ENCODE measurements at places on chromosomes 2 and 18. TPM values are rescaled to one million over a fixed set of nuclear protein-coding genes. Genes with fewer than 3 reads are reported as not detected.
A peak's percentile ranks its signal among the peaks of the same experiment; 100 is the strongest.

GRCh38 chr2:33272001-33272400 lies 204.4 kb upstream of the RASGRP3 start:
- no peak overlapping the region for H3K4me3 ChIP-seq
- no peak for DNase-seq
- H3K4me1 ChIP-seq: no peaks in the 10 kb centered on the region
- no peaks in the 10 kb centered on the region for H3K36me3 ChIP-seq

GRCh38 chr2:145617906-145618305 lies 1098.0 kb upstream of the ZEB2 start:
- H3K27me3 ChIP-seq: no peaks in the 10 kb centered on the region
- H3K36me3 ChIP-seq: no peaks in the 10 kb centered on the region
- no peak overlapping the region for H3K27ac ChIP-seq
- H3K4me1 ChIP-seq: no peaks in the 10 kb centered on the region
- no peak overlapping the region for H3K4me3 ChIP-seq

CXCR1 gene
- polyA plus RNA-seq: 0.08 TPM

GRCh38 chr2:139259422-139260051 lies 479.3 kb upstream of the NXPH2 start:
- H3K36me3 ChIP-seq: no peaks in the 10 kb centered on the region
- no peak for DNase-seq
- H3K4me1 ChIP-seq: no peaks in the 10 kb centered on the region
- no peak overlapping the region for H3K4me3 ChIP-seq
- no peaks in the 10 kb centered on the region for H3K27me3 ChIP-seq

DNA sequence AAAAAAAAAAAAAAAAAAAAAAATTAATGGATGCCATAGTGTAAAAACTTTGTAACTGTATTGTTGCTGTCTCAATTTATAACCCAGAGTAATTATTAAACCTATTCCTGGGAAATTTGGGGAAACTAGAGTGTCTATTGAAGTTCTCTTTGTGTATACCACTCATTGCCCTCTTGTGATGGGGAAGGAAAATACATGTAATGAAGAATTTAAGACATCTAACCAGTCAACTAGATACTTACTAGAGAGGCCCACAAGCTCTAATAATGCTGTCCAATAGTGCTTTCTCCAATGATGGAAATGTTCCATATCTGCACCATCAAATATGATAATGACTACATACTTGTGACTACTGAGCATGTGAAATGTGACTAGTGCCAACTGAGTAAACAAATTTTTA lies 168.5 kb upstream of the SLC39A10 start:
- no peak overlapping the region for H3K27ac ChIP-seq
- no peaks in the 10 kb centered on the region for H3K4me1 ChIP-seq
- no peaks in the 10 kb centered on the region for H3K27me3 ChIP-seq
- no peak for DNase-seq

- H3K36me3 ChIP-seq: no peaks in the 10 kb centered on the region
- H3K4me3 ChIP-seq: no peak overlapping the region
- no peak for DNase-seq
- no peak overlapping the region for H3K27ac ChIP-seq
- no peaks in the 10 kb centered on the region for H3K4me1 ChIP-seq
Observed at GRCh38 chr18:49886891-49887764, 73.8 kb upstream of the ACAA2 start.

MYOM1 gene
- polyA plus RNA-seq: 112 TPM

DNA sequence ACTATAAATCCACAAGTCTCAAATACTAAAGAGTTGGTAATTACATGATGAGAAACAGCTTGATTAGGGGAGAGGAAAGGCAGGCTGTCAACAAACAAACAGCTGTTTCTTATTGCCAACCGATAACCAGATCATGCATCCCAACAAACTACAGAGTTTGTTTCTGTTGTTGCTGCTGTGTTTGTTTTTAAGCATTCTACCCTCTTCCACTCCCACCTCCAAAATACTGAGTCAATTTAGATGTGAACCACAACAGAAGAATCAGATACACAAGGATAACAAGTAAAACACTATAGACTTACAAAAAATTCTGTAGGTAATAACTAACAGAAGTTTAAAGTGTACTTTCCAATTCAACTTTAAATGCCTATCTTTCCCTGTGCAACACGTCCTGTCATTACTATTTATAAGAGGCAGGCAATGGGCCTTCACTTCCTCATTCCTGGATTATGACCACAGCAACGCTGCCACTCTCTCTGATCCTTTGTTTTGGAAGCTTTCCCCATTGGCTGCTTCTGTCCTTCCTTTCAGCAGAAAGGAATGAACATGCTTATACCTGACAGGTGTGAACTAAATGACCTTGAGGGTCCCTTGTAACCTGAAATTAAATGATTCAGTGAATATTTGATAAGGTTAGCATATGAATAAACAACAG lies 152.0 kb downstream of the SRBD1 start:
- DNase-seq: peak; percentile 20
- peak overlapping the region; percentile 9 for H3K27ac ChIP-seq
- H3K27me3 ChIP-seq: no peaks in the 10 kb centered on the region
- H3K36me3 ChIP-seq: no peaks in the 10 kb centered on the region

CYP20A1 gene
- polyA plus RNA-seq: 7.3 TPM

GRCh38 chr2:5569256-5569655 lies 122.9 kb upstream of the SOX11 start:
- DNase-seq: no peak
- H3K36me3 ChIP-seq: no peaks in the 10 kb centered on the region
- no peaks in the 10 kb centered on the region for H3K27me3 ChIP-seq
- H3K4me3 ChIP-seq: no peak overlapping the region

DNA sequence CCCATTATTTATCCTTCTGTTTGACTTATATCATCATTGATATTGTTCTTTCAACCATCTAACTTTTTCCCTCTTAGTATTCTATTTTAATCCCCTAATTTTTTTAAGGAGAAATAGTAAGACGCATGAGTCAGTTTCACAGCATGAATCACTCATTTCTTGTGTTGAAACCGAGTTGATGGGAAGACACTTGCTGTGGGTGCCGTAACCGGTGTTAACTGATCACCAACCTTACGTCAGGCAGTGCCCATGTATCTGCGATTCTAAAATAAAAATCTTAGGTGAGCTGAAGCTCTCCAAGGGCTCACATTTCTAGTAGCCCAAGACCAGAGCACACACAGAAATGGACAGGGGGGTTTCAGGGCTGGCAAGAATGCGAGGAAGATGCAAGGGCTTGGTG lies 348.1 kb downstream of the GALR1 start:
- no peak for DNase-seq
- no peak overlapping the region for H3K27ac ChIP-seq

- no peaks in the 10 kb centered on the region for H3K27me3 ChIP-seq
- peaks cover 4% of the 10 kb centered on the region for H3K4me1 ChIP-seq
- no peaks in the 10 kb centered on the region for H3K36me3 ChIP-seq
- no peak for DNase-seq
- no peak overlapping the region for H3K4me3 ChIP-seq
Observed at GRCh38 chr2:111535404-111535803, 348.6 kb downstream of the ANAPC1 start.

DNA sequence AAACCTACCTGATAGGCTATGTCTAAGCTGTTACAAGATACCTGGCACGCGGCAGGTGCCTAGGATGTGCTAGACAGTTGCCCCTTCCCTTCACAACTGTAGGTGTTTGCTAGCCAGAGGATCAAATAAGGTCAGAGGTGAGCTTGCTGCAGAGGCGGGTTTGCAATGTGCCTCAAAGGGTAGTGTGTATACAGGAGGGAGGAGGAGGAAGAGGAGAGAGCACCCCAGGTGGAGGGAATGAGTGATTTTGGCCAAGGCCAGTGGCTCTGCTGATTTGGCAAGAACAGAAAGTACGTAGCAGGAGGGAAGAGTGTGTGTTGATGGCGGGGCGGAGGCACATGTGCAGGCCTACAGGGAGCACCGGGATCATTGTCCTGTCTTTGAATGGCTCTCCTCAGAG lies 236.5 kb downstream of the HAUS1 start:
- no peaks in the 10 kb centered on the region for H3K36me3 ChIP-seq
- H3K4me1 ChIP-seq: peaks cover 40% of the 10 kb centered on the region
- DNase-seq: no peak

- H3K27me3 ChIP-seq: no peaks in the 10 kb centered on the region
- DNase-seq: no peak
- H3K36me3 ChIP-seq: peaks cover 31% of the 10 kb centered on the region
- peaks cover 11% of the 10 kb centered on the region for H3K4me1 ChIP-seq
- no peak overlapping the region for H3K27ac ChIP-seq
Observed at GRCh38 chr2:102155703-102156515, 13.4 kb downstream of the IL1R1 start.

- no peak for DNase-seq
- no peak overlapping the region for H3K27ac ChIP-seq
- H3K27me3 ChIP-seq: no peaks in the 10 kb centered on the region
- H3K4me1 ChIP-seq: no peaks in the 10 kb centered on the region
- H3K36me3 ChIP-seq: no peaks in the 10 kb centered on the region
- no peak overlapping the region for H3K4me3 ChIP-seq
Observed at GRCh38 chr18:66874375-66874774, 270.5 kb upstream of the CDH19 start.

GRCh38 chr18:76988031-76988826 lies 144.4 kb downstream of the MBP start:
- no peaks in the 10 kb centered on the region for H3K36me3 ChIP-seq
- no peaks in the 10 kb centered on the region for H3K4me1 ChIP-seq
- peak overlapping the region; percentile 3 for H3K27ac ChIP-seq

IL18R1 gene
- 3.4 TPM for polyA plus RNA-seq

GCG gene
- not detected for polyA plus RNA-seq

DNA sequence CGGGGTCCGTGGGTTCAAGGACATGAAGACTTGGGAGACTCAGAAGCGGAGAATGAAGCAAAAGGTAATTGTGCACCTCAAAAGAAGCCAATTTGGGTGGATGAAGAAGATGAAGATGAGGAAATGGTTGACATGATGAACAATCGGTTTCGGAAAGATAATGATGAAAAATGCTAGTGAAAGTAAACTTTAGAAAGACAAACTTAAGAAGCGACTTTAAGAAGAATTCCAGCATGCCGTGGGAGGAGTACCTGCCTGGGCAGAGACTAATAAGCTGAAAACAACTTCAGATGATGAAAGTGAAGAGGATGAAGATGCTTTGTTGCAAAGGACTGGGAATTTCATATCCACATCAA lies 43.5 kb downstream of the PSTPIP2 start:
- H3K36me3 ChIP-seq: no peaks in the 10 kb centered on the region
- H3K27ac ChIP-seq: no peak overlapping the region
- peak overlapping the region; percentile 74 for H3K4me3 ChIP-seq
- no peak for DNase-seq
- peaks cover 8% of the 10 kb centered on the region for H3K4me1 ChIP-seq

DNA sequence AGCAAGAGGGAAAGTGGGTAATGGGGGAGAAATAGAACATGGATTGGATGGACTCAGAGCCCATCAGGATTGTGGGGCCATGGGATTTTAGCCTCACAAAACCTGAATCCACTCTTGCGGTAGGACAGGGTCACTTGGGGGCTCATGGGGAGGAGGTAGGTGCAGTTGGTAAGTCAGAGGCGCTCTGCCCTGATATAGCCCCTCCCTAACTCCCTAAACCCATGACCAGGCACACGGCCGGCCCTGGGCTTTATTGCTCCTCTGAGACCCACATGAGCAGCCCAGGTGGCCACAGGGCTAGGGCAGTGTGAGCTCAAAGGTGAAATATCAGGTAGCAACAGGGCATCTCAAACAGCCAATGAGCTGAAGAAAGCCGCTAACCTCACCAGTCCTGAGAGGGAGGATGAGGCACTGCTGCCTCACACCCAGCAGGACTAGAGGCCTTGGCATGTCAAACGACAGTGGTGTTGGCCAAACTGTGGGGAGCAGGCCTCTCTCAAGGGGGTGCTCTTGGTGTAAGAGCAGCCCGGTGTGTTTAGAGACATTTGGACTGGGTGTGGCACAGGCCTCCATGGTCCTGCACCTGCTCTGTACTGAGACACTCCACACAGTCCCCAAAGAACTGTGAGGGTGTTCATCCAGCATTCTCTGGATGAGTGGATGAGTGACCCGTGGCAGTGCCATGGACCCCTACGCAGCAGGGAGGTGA lies 90.8 kb upstream of the HS6ST1 start:
- H3K27me3 ChIP-seq: no peaks in the 10 kb centered on the region
- no peak for DNase-seq
- no peak overlapping the region for H3K27ac ChIP-seq
- no peak overlapping the region for H3K4me3 ChIP-seq
- H3K36me3 ChIP-seq: no peaks in the 10 kb centered on the region
- no peaks in the 10 kb centered on the region for H3K4me1 ChIP-seq

- no peaks in the 10 kb centered on the region for H3K36me3 ChIP-seq
- no peaks in the 10 kb centered on the region for H3K4me1 ChIP-seq
- no peak for DNase-seq
- H3K27me3 ChIP-seq: no peaks in the 10 kb centered on the region
Observed at GRCh38 chr2:190320696-190321095, 1.1 kb upstream of the HIBCH start.

GRCh38 chr2:196268025-196268424 lies 96.6 kb upstream of the STK17B start:
- no peak for DNase-seq
- H3K27ac ChIP-seq: peak overlapping the region; percentile 91
- H3K4me3 ChIP-seq: no peak overlapping the region
- no peaks in the 10 kb centered on the region for H3K27me3 ChIP-seq
- no peaks in the 10 kb centered on the region for H3K36me3 ChIP-seq

TXNDC2 gene
- polyA plus RNA-seq: 0.03 TPM

DNA sequence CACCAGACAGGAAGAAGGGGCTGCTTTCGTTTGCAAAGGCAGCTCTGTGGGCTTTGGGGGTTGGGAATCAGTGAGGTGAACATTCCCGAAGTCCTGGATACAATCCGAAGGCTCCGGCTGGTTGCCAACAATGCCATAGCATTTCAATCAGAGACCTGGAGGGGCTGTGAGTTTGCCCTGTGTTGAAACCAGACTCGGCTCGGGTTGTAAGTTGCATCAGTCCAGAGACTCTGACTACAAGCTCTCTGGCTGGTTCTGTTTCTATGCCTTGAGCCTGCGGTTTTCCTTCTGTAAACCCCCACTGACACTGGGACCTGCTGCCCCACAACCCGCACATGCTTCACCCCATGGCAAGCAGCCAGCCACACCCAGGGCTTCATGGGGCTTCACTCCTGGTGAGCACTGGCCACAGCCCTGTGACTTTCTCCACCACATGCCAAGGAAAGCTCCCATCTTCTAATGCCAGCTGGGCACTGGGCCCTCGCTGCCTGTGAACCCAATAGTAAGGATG lies 85.7 kb upstream of the ODC1 start:
- DNase-seq: peak; percentile 21
- H3K27ac ChIP-seq: no peak overlapping the region
- H3K27me3 ChIP-seq: no peaks in the 10 kb centered on the region
- no peak overlapping the region for H3K4me3 ChIP-seq
- no peaks in the 10 kb centered on the region for H3K36me3 ChIP-seq

DNA sequence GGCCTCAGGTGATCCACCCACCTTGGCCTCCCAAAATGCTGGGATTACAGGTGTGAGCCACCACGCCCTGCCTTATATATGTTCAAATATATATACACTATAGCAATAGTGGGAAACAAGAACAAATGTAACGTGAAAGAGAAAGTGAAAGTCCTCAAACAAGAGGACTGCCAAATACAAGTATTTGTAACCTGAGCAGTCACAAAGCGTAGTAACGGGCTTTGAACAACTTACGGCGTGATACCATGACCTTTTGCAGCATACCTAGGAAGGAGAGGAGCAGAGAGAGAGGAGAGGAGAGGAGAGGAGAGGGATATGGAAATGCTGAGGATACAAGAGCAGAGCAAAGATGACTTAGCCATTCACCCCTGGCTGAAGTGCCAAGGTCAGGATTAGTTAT lies 113.8 kb upstream of the RGPD4 start:
- H3K36me3 ChIP-seq: no peaks in the 10 kb centered on the region
- no peaks in the 10 kb centered on the region for H3K4me1 ChIP-seq
- DNase-seq: no peak
- no peaks in the 10 kb centered on the region for H3K27me3 ChIP-seq
- H3K27ac ChIP-seq: no peak overlapping the region

All from heart left ventricle (tissue), 16 donors.